ENCODE measurements at places on chromosomes 5 and 9.

GRCh38 chr9:129368444-129368978 is 190.4 kb upstream of the IER5L start:
- no peak for DNase-seq

- no peak for DNase-seq
These were observed 176.1 kb upstream of the MVB12B start for GRCh38 chr9:126150411-126151030.

DNA sequence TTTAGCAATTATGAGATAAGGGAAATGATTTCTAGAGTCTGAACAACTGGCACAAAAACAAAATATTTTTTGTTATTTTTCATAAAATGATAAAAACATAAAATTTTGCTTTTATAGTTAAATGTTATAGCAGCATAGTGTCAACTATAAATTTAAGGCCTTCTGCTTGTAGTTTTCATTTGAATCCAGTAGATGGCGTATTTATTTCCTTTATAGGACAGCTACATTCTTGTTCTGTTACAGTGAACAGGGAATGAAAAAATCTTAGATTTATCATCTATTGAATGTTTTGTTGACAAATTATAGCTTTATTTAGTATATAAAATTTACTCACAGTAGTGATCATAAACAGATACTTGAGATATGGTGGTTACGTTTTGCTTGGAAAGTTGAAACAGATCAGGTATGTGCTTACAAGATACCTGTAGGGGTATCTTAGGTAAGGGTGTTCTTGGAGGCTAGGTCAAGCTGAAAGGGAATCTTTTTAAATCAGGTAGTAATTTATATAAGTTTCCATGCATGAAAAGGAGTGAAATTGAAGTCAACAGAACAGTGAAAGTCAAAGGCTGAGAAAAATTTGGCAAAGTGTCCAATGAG is 239.3 kb upstream of the GRIN3A start:
- DNase-seq = peak; percentile 51

GRCh38 chr9:93111001-93111370 is 15.0 kb downstream of the CARD19 start:
- no peak for DNase-seq

DNA sequence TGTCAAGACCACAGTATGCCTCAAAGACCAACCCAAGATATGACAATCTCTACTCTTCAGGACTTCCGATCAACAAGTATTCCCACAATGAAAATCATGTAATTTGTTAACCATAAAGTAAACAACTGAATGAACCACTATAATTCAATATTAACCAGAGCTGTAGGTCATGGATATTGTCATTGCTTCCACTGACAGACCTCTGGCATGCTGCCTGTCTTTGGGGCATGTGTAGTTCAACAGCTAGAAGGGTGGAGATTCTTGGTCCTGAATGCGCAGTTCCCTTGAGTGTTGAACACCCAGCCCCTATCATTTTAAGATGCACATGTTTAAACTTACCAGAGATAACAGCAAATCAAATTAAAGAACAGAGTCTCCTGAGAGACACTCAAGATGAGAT is 283.0 kb downstream of the CEMIP2 start:
- DNase-seq = no peak

DNA sequence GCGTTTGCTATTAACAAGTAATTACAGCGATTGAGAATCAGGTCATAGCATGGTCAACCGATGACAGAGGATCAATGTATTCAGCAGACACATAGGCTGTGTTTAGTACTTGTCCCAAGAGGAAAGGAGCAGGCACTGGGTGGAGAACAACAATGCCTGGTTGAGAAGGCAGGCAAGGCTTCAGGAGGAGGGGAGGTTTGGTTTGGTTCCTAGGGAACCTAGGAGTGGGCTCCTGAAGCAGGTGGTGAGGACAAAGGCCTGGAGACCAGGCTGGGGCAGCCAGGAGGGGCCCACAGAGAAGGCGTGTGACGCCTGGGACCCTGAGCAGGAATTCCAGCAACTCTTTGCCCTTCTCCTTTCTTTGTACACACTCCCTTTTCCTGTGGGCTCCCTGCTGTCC is 195.6 kb downstream of the SPOCK1 start:
- no peak for DNase-seq

DNA sequence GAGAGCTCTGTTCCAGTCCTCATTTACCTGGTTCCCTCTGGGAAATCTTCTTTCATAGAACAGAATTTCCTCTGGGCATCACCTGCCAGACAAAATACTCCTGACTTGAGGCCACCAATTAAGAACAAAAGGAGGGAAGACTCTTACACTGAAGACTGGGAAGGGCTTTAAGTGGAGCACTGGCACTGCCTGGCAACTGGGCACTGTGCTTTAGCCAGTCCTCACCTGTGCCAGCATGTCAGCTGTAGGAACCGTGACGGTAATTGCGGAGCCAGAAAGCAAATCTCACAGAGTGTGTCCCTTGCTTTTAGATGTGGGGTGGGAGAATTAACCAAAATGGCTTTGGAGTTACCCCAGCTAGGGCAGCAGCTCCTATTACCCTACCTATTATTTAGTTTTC is 40.6 kb downstream of the FAM219A start:
- no peak for DNase-seq

DNA sequence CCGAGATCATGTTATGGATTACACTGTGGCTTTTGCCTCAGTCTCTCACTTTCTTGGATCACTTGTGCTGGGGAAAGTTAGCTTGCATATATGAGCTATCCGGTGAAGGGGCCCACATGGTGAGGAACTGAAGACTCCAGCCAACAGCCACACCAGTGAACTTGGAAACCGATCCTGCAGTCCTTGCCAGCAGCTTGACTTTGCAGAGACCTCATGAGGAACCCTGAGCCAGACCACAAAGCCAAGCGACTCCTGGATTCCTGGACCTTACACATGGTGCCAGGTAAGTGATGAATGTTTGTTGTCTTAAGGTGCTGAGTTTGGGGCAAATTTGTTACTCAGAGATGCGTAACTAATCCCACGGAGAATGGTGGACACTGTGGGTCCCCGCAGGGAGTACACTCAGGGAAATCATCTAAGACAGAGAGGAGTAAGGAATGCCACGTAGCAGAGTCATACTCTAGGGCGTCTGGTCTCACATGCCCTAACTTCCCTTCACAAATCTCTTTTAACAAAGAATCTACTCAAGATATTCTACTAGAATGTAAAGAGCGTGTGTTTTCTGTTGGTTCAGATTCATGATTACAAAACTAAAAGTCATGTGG is 76.5 kb upstream of the PJA2 start:
- DNase-seq = no peak

- DNase-seq = no peak
These were observed 17.6 kb upstream of the VDAC1 start for GRCh38 chr5:134022333-134022732.

DNA sequence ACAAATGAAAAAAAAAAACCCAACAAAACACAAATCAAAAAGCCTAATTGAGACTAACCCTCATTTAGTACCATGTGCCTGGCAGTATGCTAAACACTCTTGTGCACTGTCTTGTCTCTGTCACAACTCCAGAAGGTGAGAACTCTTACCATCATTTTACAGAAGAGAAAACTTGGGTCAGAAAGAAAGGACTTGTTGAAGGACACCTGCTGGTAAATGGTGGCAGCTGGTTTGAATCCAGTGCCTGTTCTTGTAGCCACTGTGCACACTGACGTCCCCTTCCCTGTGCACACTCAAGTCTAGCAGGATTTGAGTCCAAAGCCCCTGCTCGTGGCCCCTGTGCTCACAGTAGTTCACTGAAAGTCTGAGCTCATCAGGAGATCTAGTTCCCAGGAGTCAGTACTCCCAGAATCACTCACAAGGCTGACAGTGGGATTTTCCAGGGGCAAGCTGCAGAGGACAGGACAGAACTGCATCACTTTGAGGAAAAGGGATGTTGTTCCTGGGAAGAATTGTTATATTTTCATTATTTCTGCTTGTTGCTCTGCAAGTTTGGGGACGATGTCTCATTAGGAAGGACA is 43.0 kb upstream of the HSD17B4 start:
- no peak for DNase-seq

DNA sequence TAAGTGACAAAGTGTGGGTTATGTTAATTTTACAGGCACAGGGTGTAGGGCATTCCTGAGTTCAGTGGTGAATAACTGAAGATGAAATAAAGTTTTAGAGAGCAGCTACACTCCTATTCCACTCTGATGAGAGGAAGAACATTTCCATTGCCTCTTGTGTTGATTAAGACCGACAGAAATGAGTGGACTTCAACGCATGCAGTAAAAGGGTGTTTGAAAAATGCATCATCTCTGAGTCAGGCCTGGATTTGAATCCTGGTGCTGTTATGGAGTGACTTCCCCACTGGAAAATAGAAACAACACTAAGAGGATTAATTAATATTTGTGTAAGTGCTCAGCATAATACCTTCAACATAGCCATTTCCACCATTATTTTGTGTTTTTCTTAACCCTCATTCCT is 86.3 kb downstream of the PRR16 start:
- DNase-seq = no peak

- no peak for DNase-seq
These were observed 31.0 kb upstream of the ALDH1B1 start for GRCh38 chr9:38361473-38361850.

- no peak for DNase-seq
These were observed 7.1 kb downstream of the CAVIN4 start for GRCh38 chr9:100584951-100585350.

DNA sequence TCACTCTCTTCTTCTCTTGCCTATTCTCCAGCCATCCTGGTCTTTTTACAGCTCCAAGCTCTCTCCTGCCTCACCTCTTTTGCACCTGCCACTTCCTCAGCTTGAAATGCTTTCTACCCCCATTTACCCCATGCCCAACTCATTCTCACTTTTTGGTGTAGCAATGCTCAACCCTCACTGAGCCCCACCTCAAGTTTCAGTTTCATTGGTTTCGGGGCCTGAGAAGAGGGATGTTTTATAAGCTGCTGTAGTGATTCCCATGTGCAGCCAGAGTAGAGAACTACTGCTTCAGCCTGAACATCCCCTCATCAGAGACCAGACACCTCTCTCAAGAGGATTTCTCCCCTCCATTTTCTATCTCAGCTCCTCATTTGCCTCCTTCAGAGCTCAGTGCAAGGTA is 45.2 kb upstream of the FYB1 start:
- DNase-seq = no peak
